ENCODE measurements at places on chromosomes 2 and 18.

- DNase-seq, result no peak
These were observed 114.9 kb upstream of the XIRP2 start for GRCh38 chr2:166773308-166773949.

DNA sequence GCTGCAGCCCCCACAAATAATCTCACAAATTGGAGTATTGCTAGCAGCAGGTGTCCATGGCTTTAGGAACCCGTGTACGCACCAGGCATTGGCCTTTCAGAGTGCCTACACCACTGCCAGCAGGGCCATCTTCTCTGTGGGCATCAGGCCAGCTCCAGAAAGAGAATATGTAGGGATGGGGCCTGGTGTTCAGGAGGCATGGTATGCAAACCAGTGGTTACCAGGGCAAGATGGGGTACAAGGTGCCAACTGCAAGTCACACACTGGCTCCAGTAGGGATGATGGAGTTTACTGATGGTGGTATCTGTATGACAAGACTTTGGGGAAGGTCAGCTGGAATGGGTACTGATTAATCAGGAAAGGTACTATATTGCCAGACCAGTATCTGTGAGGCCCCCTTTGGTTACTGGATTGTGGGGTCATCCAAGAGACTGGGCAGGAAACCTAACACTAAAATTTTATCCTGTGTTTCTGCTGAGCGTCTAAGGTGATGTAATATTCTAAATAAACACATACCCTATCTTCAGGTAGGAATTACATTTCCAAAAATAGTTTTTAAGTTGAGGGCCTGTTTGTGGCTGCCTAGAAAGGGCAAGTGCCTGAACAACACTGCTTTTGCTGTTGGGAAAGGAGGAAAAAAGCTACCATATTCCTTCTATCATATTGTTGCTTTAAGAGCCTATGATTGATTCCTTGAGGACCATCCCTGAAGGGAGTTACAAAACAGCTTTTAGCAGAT lies 9.0 kb downstream of the CNOT9 start:
- DNase-seq, result no peak

DNA sequence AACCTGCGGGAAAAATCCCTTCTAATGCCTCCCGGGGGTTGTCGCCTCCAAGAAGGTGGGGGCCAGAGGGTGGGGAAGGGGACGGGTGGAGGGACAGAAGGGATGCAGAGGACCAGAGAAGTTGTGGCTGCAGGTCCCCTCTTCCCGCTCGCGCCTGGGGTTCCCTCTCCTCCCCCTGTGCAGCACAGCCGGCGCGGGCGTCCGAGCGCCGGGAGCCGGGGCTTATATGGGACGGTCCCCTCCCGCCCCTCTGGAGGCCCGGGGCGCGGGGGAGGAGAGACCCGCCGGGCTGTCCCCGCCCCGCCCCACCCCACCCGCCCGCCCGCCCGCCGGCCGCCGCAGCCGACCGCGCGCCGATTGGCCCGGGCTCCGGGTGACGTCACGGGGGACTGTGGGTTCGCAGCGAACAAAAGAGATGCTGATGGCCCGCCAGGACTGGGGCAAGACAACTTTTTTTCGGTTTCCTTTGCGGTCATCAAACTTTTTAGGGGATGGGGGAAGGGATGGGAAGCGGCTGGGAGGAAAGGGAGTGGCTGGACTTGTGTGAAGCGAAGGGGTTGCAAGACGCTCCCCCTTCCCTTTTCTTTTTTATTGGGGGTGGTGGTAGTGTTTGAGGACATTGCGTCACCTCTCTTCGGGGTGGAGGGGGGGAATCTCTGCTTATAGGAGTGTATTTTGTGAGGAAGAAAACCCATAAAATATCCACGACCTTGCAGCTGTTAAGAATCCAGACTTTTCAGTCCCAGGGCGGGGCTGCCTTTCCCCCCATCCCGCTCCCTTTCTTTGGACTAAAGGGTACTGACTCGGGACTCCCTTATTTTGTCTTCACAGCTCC lies at the start of gene FN1:
TSS of gene FN1 (minus strand) at position 199 of the 835 bp plus-strand sequence. CDS start 266 bp downstream, outside the sequence.
- no peak for DNase-seq

- no peak for DNase-seq
These were observed 75.6 kb downstream of the LDAH start for GRCh38 chr2:20747317-20747716.

DNA sequence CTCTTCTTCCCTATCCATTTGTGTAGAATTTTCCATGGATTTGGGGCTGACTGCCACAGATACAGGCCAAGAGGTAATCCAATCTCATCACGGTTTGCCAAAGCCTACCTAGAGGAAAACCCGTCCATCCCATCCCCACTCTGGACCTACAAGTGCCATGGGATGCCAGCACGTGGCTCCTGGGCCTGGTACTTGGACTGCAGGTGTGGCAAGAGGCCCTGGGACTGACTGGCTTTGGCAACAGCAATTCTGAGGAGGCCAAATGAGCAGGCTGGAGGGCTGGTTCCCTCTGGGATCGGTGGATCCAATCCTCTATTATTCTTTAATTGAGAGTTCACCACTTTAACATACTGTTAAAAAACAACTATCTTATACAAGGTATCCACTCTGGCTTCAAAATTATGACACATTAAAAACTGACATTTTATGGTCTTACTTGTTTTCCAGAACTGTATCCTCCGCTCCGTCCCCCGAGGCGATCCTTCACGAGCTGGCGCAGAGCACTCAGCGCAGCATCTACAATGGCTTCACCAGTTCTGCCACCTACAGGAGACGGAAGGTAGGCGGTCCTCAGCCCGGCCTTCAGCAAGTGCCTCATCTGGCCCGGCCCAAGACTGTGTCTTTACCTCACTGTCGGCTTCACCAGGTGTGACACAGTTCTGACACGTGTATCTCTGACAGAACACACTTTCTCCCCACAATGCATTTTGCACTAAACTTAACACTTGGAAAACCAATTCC lies 19.8 kb downstream of the PDIA6 start:
- DNase-seq, result no peak

DNA sequence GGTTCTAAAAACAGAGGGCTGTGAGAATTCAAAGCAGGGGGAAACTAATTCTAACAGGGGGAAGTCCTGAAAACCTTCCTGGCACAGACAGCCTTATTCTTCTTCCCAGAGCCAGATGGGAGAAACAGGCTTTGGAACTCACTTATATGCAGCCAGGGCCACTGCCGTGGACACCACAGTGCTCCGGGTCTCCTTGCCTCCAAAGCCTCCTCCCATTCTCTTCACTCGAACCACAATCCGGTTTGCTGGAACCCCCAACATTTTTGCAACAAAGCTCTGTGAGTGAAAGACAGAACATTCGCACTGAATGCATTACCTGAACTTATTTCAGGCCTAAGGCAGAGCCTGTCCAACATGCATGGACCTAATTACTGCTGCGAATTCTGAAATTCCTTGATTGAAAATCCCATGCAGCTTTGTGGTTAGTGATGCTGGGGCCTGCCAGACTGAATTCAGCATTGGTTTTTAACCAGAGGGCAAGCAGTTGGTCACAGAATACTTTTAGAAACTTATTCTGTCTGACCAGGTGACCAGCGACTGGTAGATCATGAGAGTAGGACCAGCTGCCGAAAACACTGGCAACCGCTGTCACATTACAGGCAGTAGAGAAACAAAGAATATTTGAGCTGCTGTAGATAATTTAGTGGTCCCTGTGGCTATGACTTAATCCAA lies 48.6 kb downstream of the XDH start:
- no peak for DNase-seq

DNA sequence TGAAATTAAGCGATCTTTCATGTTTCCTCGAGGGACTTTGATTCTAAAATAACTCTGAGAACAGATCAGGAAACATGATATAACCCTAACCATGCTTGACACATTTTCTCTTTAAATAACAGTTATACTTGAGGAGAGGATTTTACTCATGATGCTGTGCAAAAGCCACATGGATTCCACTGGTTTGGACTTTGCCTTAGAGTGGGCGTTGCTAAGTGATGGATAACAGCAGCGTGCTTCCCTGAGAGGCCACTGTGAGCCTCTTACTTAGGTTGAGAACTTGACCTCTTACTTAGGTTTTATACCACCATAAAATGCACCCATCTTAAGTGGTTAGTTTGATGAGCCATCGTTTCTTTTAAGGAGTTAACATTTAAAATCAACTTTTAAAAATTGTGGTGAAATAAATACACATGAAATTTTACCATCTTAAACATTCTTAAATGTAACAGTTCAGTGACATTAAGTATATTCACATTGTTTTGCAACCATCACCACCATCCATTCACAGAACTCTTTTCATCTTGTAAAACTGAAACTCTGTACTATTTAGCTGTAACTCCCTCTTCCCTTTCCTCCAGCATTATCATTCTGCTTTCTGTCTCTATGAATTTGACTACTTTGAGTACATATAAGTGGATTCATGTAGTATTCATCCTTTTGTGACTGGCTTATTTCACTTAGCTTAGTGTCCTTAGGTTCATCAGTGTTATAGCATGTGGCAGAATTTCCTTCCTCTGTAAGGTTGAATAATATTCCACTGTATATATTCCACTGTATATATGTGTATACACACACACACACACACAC lies 22.6 kb downstream of the ANXA4 start:
- DNase-seq, result no peak

DNA sequence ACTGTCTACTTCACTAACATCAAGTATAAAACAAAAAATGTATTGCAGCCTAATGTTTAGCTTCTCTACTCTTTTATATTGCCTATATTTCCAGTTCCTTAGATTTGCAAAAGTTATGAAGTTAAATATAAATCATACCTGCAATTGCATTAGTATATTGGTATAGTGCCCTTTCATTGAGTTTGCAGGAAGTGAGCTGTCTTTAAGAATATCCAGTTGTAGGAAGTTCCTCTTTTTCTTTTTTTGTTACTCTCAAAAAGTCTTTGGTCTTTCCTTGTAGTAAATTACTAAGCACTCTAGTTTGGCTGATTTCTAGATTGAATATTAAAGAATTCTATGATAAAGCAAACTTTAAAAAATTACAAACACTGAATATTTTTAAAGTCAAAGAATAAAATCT lies 71.3 kb upstream of the FN1 start:
- DNase-seq, result no peak

- DNase-seq, result no peak
These were observed 249.7 kb upstream of the NCKAP5 start for GRCh38 chr2:133817680-133818566.

GRCh38 chr2:120935339-120936313 lies 200.0 kb downstream of the GLI2 start:
- no peak for DNase-seq

Data from HL-60 (cell line).